HCEC 1CT (cell line): ENCODE measurements at places on chromosomes 4 and X.

DNA sequence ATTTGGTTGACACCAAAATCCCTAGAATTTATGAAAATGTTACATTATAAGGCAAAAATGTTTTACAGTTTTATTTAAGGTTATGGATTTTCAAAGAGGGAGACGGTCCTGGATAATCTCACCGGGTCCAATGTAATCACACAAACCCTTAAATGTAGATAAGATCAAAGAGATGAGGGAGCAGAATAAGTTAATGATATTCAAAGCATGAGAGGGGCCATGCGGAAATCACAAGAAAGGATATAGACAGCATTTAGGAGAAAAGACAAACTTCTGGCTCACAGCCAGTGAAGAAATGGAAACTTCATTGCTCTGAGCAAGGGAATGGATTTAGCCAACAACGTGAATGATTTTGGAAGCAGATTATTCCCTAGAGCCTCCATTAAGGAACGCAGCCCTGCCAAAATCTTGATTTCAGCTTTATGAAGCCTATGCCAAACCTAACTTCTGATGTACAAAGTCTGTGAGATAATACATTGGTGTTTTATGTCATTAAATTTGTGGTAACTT, 684.4 kb upstream of the GNPDA2 start:
- no peak for DNase-seq

- no peak for DNase-seq
These were observed 13.3 kb upstream of the TMEM131L start for GRCh38 chr4:153452658-153453378.

GRCh38 chr4:99817309-99817890, 773 bp downstream of the DAPP1 start:
- no peak for DNase-seq

- DNase-seq = no peak
These were observed 174.5 kb upstream of the C1QTNF7 start for GRCh38 chr4:15253349-15253748.

- DNase-seq = no peak
These were observed 489.5 kb downstream of the STIM2 start for GRCh38 chr4:27350161-27350560.

GRCh38 chrX:107566604-107567262, 61.6 kb upstream of the PRPS1 start:
- DNase-seq = peak; percentile 7

- no peak for DNase-seq
These were observed 619.7 kb downstream of the MID1IP1 start for GRCh38 chrX:39421006-39421405.

- no peak for DNase-seq
These were observed 536.2 kb downstream of the MID1IP1 start for GRCh38 chrX:39337451-39337850.

- DNase-seq = peak; percentile 76
These were observed 70.7 kb upstream of the HPGD start for GRCh38 chr4:174592985-174593335.

DNA sequence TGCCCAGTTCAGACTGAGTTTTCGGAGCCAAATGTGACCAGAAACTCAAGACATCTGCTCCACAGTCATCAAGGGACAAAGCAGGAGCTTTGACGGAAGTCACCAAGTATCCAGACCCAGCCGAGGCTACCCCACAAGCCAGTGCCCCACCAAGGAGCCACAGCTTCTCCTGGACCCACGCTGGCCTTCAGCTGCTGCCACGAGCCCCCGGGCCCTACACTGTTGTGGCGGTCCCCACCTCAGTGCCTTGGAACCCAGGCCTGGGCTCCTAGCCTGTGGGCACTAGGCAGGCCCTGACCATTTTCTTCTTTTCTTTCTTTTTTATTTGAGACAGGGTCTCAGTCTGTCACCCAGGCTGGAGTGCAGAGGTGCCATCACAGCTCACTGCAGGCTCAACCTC, 82.1 kb upstream of the NKX1-1 start:
- no peak for DNase-seq

- peak; percentile 82 for DNase-seq
These were observed 31.7 kb upstream of the ZNF41 start for GRCh38 chrX:47514533-47515235.

GRCh38 chrX:150017868-150018267, 79.6 kb upstream of the EOLA2 start:
- no peak for DNase-seq
